Aortic smooth muscle cell (primary cell): ENCODE measurements at places on chromosomes 2 and 18. TPM values are rescaled to one million over a fixed set of nuclear protein-coding genes. Genes with fewer than 3 reads are reported as not detected.

The FOXI3 gene
- not detected in 2 replicates for total RNA-seq

The SULT1C4 gene
- 0.13 and 0.19 TPM in 2 replicates for total RNA-seq

The COL4A3 gene
- total RNA-seq, result 16.2 and 23.5 TPM in 2 replicates

The ALK gene
- 0.13 TPM in 1 of 2 replicates, not detected in the other for total RNA-seq

The OSR1 gene
- total RNA-seq, result 62.4 and 120 TPM in 2 replicates

The KIAA2012 gene
- total RNA-seq, result under 0.01 TPM in 1 of 2 replicates, not detected in the other

The UGT1A8 gene
- not detected in 2 replicates for total RNA-seq

The THADA gene
- total RNA-seq, result 27.3 and 31.8 TPM in 2 replicates

The SERPINB4 gene
- total RNA-seq, result not detected in 2 replicates

The NUP35 gene
- total RNA-seq, result 8.2 and 13.1 TPM in 2 replicates
